GM06990 (cell line): ENCODE measurements at places on chromosomes 7 and 10.

- no peak for DNase-seq
Observed at GRCh38 chr10:17075533-17076359, 53.9 kb downstream of the CUBN start.

DNA sequence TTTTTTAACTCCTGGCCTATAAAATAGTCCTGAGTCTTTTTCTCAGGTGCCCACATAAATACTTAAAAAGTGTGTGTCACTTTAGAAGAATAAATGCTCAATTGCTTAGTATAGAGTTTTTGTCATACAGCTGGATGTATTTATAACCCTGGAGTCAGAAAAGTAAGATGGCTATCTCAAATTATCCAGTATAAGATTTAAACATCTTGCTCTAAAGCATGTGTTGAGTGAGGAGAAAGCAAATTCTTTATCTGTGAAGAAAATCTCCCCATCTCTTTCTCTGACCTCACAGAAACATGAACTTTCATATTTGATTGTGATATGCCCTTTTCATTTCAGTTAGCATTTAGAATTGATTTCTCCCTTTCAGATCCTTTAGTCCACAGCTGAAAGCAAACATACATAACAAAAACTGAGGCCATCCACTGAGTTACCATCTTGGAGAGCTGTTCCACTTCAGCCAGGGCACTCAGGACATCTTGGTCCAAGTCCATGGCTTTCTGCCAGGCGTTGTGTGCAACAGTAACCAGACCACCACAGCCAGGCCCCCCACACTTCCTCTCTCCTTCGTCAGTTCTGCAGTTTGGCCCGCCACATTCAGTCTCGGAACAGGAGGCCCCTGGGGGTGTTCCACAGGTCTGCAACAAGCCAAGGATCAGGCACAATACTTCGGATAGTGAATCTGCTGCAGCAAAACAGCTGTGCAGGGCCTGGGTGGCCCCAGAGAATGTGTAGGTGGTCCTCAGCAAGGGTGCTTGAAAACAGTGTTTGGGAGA lies 40.9 kb downstream of the DLD start:
- no peak for DNase-seq

- DNase-seq, result no peak
Observed at GRCh38 chr7:89073776-89074175, 278.2 kb upstream of the TEX47 start.

DNA sequence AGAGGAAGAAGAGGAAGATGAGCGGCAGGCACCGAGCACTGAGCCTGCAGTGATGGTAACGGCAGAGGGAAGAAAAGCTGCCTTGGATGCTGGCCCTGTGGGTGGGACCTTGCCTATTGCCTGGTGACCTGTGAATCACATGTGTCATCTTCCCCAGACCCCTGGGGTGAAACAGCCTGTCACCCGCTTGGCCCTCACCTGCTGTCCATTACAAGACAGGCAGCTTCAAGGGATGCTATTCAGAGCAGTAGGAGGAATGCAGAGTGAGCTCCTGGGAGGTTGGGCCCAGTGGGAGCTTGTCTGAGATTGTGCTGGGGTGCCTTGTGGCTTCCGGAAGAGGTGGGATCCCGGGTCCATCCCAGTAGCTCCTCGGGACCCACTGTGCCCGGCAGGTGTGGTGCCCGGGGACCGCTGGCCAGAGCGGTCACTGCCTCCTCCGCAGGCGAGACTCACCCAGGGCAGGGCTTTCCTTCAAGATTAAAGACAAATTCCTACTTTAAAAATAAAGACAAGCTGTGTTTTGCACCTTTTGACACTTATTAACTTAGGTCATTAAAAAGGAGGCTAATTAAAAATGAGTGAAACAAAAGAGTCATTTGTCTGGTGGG lies 440.2 kb upstream of the MKI67 start:
- DNase-seq, result no peak
